ENCODE measurements at places on chromosomes 2 and 18.

DNA sequence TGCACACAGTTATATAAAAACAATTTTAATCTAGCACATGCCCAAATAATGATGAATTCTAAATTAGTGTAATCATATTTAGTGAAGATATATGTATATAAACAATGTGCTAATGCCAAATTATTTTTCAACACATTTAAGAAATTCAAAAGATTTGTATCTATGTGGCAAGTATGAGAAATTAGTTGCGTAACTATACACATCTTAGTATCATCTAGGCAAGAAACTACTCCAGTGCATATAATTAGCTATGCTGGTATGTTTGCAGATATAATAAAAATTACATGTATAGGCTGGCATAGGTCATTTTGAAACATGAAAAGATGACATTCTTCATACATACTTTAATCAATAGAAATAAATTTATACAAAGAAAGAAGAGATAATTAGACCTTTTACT, 252.0 kb upstream of the VWC2L start:
- no peak for DNase-seq

- no peak for DNase-seq
Measured at GRCh38 chr2:238286551-238286950, 1.9 kb downstream of the PER2 start.

DNA sequence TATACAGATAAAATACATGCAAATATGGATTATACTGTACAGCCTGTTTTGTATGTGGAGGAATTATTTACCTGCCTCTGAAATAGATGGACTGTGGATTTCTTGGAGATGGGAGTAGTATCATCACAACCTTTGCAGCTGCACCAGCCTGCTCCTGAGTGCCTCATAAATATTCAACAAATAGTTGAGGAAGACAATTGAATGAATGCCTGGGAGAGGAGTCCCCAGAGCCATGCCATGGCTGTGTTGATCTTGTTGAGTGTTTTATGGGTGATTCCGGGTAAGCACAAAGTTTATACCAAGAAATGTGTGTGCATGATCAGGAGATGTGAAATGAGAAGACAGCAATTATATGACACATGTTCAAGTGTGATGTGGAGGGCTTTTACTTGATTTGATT, 225.0 kb downstream of the FHOD3 start:
- no peak for DNase-seq

- DNase-seq = no peak
Measured at GRCh38 chr2:368386-368785, 80.5 kb upstream of the ALKAL2 start.

DNA sequence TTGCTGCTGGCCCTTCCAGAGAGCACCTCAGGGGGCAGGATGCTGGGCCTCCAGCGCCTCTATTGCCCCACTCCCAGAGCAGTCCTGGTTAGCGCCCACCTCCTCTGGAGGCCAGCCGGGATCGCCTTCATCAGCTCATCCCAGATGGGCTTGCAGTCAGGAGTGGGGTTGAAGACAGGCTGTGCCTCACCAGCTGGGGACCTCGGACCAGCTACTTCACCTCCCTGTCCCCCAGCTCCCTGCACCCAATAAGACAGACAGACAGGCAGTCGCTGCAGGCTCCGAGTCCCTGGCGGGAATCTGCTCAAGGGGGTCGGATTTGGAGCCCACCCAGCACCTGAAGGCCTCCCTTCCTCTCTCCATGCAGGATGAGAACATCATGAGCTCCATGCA, 18.9 kb upstream of the FAHD2A start:
- no peak for DNase-seq

- peak; percentile 12 for DNase-seq
Measured at GRCh38 chr2:188369365-188369764, 77.7 kb downstream of the GULP1 start.

GRCh38 chr2:220701115-220701514, 871.0 kb downstream of the EPHA4 start:
- DNase-seq = no peak

GRCh38 chr2:118613737-118614136, 233.7 kb downstream of the EN1 start:
- no peak for DNase-seq

GRCh38 chr2:175062787-175063585, 57.8 kb upstream of the CHN1 start:
- DNase-seq = no peak

- DNase-seq = no peak
Measured at GRCh38 chr2:62309081-62309464, 113.2 kb downstream of the B3GNT2 start.

- DNase-seq = no peak
Measured at GRCh38 chr2:240922245-240922981, 16.3 kb downstream of the CROCC2 start.

- DNase-seq = no peak
Measured at GRCh38 chr2:169946546-169946945, 119.3 kb downstream of the UBR3 start.

DNA sequence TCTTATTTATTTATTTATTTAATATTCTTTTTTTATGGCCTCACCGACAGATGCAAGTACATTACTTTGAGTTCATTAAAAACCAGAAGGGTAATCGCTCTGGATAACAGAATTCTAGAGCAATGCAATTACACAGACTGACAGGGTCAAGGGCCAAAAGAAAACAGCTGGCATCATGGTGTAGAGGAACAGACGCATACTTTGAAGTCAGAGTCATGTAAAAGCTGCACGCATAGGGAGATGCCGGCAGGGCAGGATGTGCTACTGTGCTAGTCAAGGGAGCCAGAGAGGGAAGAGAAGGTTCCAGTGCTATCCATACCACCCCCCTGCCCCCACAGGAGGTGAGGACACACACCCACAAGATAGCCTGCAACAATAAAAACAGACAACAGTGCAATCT, 115.2 kb upstream of the TFCP2L1 start:
- DNase-seq = peak; percentile 56

- DNase-seq = no peak
Measured at GRCh38 chr2:225821351-225821750, 421.8 kb downstream of the NYAP2 start.

DNA sequence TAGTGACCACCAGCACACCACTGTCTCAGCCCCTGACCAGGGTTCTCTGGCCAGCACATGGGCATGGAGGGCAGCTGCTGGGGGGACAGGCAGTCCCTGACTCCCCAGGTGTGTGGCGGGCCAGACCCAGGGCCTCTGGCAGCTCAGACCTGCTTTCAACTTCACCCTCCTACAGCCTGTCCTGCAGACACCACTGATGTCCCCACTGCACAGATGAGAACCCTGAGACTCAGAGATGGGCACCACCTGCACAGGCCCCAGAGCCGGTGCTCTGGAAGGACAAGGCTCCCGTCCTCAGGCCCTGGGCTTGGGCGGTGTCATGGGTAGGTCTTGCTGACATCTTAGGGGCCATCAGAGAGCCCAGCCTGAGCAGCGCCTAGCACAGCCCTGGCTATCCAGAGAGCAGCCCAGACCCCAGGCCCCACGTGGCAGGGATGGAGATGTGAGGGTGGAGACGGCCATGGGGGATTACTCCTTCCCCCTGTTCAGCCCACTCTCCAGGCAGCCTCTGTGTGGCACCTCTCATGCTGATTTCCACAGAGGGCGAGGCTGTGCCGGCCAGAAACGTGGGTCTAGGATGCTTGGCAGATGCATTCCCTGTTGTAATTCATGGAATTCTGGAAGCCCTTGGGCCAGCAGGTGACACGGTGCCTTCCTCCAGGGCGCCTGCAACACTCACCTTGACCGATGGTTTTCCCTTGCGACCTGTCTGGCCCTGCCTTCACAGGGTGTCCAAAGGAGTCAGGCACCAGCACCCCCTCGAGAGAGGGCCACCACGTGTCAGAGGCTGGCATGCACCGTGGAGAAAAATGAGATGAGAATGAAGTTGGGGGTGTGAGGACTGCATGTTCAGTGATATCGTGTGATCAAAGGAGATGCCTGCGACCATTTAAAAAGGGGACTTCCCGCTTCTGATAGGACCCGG, 61.2 kb upstream of the GLI2 start:
- no peak for DNase-seq

DNA sequence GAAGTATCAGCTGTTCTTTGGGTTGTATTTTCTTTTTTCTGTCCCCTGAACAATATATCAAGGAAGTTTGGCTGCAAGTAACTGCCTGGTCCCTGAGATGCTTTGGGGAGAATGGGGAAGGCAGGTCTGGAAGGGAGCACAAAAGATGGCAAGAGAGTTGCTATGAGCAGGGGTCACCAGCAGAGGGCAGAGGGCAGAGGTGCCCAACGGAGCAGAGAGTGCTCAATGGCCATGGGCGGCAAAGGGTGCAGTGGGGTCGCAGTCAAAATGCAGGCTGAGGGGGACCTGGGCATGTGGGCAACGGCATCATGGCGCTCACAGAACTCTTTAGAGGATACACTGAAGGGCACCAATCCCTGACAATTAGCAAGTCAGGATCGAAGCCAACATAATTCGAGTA, 107.7 kb upstream of the ATP8B1 start:
- no peak for DNase-seq

GRCh38 chr18:48170651-48171050, 238.5 kb downstream of the ZBTB7C start:
- no peak for DNase-seq

DNA sequence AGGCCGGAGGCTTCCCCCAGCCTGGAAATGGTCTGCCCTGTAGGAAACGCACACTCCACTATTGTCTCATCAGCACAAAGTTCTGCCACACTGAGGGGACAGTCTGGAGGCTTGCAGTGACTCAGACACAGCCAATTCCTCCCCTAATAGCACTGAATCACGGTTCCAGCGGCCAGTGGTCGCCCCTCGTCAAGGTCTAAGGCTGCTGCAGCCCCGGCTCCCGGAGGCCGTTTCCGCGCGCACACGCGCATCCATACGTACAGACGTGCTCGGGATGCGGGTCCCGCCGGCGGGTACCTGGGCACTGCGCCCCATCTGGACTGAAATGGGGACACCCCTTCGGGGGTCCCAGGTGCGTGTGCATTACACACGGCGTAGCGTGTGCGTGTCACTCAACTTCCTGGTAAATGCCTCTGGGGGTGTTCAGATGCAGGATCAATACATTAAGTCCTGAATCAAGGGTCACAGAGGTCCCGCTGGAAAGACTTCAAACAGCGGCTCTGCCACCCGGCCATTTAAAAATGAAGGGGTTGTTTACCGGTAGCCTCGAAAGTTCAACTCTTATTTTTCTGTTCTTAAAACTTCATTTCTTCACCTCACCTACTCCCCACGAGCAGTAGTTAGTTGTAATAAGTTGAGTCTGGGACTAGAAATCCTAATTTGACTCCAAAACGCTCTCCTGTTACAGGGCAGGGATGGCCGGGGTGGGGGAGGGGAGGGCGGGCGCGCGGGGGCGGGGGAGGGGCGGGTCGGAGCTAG, 572 bp upstream of the ZNF516 start:
- no peak for DNase-seq

DNA sequence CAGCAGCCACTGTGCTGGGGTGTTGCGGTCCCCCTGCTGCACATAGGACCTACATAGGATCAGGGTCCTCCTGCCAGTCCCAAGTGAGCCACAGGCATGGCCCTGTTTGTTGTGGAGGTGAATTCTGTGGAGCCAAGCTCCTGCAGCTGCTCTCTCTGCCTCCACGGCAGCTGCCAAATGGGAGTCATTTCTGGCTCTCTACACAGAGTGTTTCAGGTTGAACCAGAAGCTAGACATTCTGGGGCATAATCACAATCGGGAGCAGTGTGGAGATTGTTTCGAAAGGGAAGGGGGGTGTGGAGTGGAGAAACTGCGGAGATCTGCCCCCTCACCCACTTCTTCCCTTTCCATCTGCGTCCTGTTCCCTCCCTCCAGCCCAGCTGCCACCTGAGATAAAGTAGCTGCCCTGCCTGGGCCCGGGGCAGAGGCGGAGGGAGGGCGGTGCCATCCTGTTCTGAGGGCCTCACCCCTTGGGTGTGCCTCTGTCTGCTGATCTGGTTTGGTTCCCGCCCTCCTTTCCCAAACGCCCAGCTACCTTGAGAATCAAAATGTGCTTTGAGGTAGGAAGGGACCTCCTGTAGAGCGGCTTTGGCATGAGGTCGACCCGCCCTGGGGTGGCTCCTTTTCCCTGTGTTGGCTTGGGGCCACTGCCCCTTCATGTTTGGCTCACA, 139.4 kb downstream of the WDSUB1 start:
- no peak for DNase-seq

DNA sequence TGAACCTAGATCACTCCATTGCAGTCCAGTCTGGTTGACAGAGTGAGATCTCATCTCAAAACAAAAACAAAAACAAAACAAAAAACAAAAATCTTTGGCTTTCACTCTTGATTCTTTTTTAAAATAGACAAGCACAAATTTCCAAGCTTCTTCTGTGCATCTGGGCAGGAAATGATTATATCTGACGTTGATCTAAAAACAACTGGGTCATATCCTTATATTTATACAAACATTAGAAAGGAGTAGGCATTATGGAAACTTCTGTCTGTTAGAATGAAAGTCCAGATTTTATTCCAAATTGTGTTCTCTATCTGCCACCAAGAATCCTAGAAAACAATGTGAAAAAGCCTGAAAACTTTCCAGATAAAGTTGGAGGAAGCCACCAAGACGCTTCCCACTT, 26.2 kb upstream of the PMAIP1 start:
- no peak for DNase-seq

- no peak for DNase-seq
Measured at GRCh38 chr2:120531863-120532600, 186.1 kb downstream of the INHBB start.

DNA sequence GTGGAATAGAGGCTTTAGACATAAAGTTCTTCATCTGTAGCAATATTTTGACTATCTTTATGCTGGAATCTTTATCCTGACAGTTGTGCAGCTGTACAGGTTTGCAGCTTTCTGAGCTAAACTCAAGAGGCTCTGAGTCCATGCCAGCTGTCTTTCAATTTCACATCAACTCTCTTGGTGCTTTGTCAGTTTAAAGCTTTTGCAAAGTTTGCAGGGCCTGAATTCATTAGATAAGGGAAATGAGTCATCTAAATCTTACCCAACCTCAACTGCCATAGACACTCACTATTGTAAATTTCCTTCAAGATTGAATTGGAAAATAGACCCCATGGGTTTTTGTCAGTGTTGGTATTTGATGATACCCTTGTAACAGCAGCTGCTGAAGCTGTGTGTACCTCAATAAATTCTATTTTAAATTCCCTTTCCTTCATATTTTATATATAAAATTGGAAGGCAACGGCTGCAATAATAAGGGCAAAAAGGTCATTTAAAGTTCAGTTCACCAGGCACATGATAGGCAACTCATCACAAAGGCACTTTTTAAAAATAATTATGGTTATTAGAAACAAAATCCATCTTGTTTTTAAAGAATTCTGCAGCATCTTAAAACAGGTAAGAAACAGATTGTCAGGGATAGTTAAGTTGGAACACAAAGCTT, 169.9 kb upstream of the SLC39A10 start:
- no peak for DNase-seq

- DNase-seq = no peak
Measured at GRCh38 chr2:84456156-84456555, 2.9 kb downstream of the SUCLG1 start.

DNA sequence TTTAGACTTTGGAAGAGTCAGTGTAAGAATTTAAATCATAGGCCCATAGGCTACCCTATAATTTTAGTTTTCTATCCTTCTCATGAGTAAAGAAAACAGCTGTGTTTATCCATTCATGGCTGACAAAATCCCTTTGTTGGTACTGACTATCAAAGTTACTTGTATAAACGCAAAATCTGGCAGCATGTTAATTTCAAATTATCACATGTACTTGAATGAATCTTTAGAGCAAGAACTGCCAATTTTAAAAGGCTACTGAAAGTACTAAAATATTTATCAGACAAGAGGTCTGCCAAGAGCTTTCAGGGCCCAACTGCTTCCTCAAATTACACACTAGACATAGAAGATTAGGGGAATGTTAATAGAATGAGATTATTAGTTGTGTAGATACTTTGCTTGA, 66.6 kb downstream of the MYL12B start:
- DNase-seq = no peak

GRCh38 chr2:61793389-61793836, 60.4 kb downstream of the FAM161A start:
- no peak for DNase-seq

- DNase-seq = no peak
Measured at GRCh38 chr18:36476433-36476832, 178.9 kb downstream of the FHOD3 start.

Data from amniotic stem cell (primary cell).